ENCODE measurements at places on chromosomes 13 and 19.

- DNase-seq: peak; percentile 58
Observed at GRCh38 chr13:36297366-36298338, at the start of gene CCDC169. TSS of gene CCDC169 (minus strand) at chr13:36297814. CDS start at chr13:36297719, 95 bp downstream.

DNA sequence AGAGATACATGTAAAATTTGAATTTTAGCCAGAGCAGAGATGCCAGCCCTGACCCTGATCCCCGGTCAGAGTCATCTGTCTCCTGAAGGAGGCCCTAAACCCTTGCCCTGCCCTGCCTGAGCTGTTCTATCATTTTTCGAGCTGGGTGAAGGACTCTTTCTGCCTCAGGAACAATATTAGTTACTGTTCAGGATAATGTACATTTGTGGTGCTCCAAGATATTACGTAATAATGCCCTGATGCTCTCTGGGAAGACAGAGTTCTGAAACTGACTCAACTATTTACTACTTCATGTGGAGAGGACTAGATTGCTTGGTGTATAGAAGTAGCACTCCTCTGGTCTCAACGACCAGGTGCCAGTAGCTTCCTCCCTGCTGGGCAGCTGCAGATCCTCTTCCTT lies 37.9 kb upstream of the UBL3 start:
- DNase-seq: no peak

DNA sequence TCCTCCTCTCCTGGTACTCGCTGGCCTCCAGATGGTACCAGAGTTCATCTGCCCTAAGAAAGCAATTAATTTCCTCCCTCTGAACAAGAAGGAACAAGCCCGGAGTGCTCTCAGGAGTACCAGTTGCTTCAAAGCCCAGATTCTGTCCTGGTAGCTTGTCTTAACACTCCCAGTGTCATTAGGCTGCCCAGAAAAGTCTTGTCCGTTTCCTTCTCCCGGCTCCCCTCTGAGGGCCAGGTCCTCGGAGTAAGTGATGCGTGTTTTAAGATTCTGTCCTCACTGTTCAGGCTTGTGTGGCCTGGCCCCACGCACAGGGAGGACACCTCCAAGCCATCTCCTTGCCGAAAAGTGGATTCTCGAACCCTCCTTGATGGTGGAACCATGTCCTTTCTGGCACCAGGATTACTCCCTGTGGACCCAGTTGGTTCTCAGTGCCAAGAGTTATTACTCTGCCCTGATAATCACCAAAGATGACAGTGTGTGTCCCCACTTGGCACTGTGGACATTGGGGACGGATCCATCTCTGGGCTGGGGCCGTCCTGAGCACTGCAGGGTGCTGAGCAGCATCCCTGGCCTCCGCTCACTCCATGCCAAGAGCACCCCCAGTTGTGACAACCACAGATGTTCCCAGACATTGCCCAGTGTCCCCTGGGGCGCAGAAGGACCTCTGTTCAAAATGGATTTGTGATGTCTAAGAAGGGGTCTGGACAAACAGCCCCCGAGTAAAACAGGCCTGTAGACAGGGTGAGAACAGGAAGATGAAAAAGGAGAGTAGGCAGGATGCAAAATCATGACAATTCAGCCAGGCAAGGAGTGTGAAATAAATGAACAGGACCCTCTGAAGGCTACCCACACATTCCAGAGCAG lies 52.4 kb downstream of the RFX2 start:
- no peak for DNase-seq

GRCh38 chr13:86020351-86021002 lies 221.3 kb upstream of the SLITRK6 start:
- no peak for DNase-seq

GRCh38 chr13:29568731-29569130 lies 26.8 kb downstream of the SLC7A1 start:
- no peak for DNase-seq

DNA sequence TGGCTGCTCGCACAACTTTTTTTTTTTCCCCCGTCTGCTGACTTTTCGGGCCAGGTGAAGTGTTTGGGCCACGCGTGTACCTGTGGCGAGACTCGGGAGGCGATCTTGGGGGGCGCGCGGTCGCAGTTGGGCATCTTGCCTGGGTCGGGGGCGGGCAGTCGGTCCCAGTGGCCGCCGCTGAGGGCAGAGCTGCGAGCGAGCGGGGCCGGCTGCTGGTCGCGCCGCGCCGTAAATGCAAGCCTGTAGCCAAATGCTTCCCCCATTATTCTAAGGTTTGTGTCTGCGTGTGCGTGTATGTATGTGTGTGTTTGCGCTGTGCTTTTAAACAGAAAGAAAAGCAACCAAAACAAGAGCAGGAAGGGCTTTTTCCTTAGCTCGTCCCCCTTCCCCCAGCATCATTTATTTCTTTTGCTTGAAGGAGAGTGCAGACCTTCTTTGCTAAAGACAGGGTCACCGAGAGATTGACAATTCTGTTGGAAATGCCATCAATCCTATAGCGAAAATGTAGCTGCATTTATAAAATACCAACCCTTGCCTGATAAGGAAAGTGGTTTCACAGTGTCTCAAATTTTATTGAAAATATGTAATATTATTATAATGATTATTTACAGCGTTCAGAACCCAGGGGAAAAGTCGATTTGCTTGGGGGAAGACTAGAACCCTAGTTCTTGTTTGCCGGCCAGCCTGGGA lies 143.2 kb upstream of the ZNF536 start:
- no peak for DNase-seq

DNA sequence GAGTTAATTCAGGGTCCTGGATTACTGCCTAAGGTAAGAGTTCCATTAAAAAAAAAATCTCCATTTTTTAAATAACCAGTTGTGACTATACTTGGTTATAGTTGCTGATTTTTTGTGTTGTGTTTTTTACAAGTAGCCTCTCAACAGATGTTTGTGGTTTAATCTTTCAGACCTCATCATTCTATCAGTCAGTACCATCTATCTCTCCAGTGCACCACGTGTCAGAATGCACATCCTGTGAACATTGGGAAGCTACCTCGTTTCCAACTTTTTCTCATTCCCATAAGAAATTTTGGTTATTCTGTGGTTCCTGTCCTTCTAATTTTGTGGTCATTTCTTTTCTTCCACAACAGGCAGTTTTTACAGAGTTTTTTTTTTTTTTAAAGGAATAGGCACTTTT lies 39.2 kb downstream of the WDFY2 start:
- DNase-seq: no peak

- no peak for DNase-seq
Observed at GRCh38 chr19:5038631-5039271, 69.8 kb downstream of the KDM4B start.

DNA sequence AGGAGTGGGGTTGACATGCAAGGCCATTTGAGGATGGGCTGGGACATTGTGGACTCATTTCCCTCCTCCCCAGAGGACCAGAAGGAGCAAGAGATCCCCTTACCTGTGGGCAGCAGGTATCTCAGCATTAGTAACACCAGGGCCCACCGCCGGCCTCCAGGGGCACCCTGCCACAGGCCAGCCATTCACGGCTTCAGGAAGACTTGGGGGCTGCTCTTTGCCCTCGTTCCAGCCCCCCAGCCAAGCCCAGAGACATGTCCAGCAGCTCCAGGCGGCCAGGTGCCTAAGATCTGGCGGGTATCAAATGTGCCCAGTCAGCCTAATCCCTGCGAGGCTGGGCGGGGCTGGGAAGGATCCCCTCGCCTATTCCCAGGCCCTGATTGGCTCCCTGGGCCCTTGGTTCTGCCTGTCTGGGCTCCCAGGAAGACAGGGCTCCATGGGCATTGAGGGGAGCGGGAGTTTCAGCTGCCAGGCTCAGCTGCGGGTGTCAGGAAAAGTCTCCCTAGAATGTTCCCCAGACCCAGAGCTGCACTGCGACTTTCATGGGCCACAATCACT lies 21.3 kb upstream of the OR1M1 start:
- no peak for DNase-seq

- DNase-seq: no peak
Observed at GRCh38 chr13:52156724-52157261, 2.6 kb downstream of the NEK3 start.

DNA sequence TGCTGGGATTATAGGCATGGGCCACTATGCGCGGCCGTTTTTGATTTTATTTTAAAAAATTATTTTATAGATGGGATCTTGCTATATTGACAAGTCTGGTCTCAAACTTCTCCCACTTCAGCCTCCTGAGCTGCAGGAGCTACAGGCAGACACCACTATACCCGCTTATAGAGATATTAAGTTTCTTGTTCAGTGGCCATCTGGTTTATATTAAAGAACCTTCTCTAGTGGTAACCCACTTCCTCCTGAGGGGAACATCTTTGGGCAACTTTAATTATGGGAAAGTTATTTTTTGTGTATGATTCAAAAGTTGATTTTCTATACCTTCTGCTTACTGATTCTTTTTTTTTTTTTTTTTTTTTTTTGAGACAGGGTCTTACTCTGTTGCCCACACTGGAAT lies 172.7 kb downstream of the KLF5 start:
- DNase-seq: no peak

GRCh38 chr13:113091211-113091771 lies 14.3 kb upstream of the F7 start:
- DNase-seq: no peak

DNA sequence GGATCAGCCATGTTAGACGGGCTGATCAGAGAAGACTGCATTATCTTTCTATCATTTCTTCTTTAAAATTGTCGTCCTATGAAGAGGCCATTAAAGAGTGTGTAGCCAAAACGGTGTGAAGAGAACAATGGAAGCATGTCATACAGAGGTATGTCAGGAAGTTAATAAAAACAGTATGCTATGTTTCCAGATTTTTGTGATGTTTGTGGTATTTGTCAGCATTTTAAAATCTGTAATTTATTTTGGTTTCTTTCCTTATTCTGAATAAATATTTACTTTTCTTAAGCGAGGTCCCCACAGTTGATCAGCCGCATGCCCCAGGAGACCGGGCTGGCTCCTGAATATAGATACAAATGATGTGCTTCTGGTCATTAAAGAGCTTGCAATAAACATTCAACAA lies 142.9 kb upstream of the SERP2 start:
- DNase-seq: no peak

DNA sequence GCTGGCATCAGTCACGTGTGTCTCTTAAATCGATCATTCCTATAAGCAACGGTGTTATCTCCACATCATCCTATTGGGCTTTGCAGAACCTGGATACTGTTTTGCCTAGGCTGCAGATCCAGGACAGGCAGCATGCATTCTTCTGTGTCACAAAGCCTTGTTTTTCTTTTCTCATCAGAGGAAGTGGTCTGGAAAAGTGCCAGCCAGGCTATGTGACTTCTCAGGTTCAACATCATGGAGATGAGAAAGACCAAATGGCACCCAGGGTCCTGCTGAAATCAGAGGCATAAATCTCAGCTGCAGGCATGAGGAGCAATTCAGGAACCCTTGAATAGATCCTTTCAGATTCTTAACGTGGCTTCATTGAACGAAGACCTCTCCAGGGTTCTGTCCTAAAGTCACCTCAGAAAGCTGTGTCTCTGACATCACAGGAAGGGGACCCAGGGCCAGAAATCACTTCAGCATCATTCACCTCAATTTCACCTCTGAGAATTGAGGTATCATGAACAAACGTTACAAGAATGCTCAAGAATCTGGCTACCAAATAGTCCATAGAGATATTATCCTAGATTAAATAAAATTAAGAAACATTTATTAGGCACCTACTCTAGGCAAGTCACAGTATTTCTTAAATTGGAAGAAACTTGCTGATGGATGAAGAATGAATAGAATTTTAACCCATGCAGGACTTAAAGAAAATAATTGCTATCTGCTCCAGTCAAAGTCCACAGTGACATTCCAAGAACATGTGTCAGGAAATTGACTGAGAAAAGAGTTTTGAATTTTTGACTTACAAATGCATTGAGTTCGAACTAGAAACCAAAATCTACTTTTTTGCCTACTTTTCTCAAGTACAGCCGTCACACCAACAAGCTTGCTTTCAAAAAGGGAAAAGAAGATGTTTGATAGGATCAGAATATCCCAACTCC lies 124.1 kb downstream of the COG6 start:
- no peak for DNase-seq

DNA sequence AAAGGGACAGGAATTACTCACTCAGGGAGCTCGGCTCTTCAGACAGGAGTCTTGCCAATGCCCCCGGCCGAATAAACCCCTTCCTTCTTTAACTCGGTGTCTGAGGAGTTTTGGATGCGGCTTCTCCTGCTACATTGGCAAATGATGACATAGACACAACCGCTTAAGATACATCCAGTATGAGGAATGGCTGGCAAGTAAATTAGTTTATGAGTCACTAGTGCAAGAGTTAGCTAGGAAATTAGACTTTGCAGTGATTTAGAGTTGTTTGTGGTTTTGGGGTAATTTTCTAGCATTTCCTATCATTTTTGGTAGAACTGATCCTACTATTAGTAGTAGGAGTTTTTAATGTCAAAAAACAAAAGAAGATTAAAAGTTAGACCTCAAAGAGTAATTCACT lies 166.2 kb downstream of the SLITRK1 start:
- no peak for DNase-seq

- no peak for DNase-seq
Observed at GRCh38 chr13:30442926-30443325, 20.6 kb downstream of the UBE2L5 start.

GRCh38 chr13:21980049-21980448 lies 309.2 kb downstream of the FGF9 start:
- no peak for DNase-seq

DNA sequence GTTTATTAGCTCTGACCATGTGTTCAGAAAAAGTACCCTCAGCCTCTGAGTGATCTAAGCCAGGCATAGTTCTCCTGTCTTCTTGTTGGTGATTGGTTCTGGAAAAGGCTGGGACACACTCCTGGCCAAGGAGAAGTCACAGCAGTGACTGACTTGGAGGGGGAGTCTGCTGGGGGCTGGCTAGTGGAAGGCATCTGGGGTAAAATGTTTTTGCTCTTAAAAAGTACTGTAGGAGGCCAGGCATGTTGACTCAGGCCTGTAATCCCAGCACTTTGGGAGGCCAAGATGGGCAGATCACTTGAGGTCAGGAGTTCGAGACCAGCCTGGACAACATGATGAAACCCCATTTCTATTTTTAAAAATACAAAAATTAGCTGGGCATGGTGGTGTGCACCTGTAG lies 21.7 kb downstream of the FAM187B start:
- DNase-seq: no peak

GRCh38 chr19:4639531-4640246 lies 373 bp downstream of the TNFAIP8L1 start:
- DNase-seq: no peak

DNA sequence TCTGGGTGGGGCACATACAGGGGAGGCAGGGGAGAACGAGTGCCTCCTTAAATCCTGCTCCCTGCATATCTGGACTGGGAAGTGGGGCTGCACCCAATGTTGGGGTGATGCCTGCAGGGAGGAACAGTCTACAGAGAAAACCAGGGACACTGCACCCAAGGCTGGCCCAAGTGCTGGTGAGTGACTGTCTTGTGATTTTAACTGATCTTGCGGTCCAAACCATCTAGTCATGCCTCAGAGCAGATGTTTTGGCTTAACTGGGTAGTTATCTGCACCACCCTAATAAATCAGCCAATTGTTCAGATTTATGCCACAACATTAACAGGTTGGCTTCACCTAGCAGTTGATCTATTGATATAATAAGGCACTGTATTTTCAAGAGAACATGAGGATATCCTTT lies 219.2 kb upstream of the IRS2 start:
- DNase-seq: no peak

- no peak for DNase-seq
Observed at GRCh38 chr19:10899151-10899653, 27.8 kb downstream of the CARM1 start.

GRCh38 chr19:980133-980998 lies 3.8 kb upstream of the WDR18 start:
- no peak for DNase-seq

- DNase-seq: no peak
Observed at GRCh38 chr13:88601949-88602348, 930.8 kb downstream of the SLITRK5 start.
